ENCODE measurements at places on chromosomes 7 and 10.
A peak's percentile ranks its signal among the peaks of the same experiment; 100 is the strongest.

- no peak for DNase-seq
Observed at GRCh38 chr7:84949501-84949900, 237.4 kb downstream of the SEMA3D start.

DNA sequence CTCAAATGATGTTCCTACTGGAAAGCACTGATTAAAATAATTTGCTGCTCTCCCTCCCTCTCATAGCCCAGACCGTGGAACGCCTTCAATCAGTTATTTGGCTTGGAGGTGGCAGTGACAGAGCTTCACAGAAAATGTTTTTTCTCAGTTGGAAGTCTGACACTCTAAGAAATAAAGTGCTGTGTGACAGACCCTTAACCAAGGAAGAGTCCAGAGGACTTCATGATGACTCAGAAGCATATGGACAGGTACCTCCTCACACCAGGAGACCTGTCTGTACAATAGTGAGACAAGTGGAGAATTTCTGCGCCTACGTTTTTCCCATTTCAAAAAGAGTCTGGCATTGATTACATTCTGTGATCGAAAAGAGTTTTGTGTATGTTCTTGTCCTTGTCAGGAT, 295.5 kb downstream of the DOCK4 start:
- no peak for DNase-seq

- peak; percentile 84 for DNase-seq
Observed at GRCh38 chr10:45420453-45421192, 46.6 kb downstream of the ALOX5 start.

DNA sequence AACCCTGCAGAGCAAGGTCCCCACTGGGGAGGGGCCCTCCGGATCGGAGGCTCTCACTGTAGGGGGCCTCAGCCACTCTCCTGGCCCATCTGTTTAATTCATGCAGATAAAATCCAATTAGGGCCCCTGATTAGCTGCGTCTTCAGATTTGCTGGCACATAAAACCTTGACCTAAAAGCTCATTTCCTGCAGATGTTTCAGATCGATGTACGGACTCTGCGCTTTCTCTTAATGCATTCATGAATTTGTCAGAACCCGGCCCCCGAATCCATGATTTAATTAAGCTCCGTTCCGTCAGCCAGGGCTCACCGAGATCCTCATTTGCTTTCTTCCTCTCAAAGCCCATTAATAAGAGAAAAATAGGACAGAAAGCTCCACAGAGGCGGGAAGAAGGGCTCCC, 40.0 kb upstream of the FOXL3 start:
- DNase-seq: no peak

DNA sequence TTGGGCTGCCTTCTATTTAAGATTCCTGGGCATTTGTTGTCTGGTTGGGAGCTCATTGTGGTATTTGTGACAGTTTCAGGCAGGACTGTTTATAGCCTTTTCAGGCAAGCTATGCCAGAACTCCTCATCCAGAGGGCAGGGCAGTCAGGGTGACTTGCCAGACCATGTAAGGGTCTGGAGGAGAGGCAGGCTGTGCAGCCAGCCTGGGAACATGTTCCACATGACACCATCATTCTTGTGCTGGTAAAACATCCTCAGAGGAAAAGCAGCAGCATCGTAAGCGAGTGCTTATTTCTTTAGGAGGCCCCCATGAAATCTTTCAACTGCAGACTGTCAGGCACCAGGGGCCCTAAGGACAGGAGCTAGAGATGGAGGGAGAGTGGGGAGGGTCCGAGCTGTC, 44.0 kb upstream of the SORBS1 start:
- no peak for DNase-seq

- no peak for DNase-seq
Observed at GRCh38 chr10:79066411-79067240, 2.1 kb upstream of the ZMIZ1 start.

DNA sequence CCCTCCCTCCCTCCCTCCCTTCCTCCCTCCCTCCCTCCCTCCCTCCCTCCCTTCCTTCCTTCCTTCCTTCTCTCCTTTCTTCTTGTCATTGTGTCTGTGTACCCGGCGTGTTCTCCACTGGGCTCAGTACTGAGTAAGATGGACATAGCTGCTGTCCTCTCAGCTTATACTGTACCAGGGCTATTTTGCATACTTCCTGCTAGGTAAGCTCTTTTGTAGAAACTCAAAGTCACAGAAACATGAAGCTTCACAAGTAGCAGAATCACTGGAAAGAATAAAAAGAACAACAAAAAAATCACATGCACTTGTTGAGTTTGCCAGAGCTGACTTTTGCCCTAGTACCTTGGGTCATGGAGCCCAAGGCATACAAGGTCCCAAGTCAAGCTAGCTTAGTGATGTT, 125.7 kb downstream of the PLPP4 start:
- DNase-seq: no peak

DNA sequence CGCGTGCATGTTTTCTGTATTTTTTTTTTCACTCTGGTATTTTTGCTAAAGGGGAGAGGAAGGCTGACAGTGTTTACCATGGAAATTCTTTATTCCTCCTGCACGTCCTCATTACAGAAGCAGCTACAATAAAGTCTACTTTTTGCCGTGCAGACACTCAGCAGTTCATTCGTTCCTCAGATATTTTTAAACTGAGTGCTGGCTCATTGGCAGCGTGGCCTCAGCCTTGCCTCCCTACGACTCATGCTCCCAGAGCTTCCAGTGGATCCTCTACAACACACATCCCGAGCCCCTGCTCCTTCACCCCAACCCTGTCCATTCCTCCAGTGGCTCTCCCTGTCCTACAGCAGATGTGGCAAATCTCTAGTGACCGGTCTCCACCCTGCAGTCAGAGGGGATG, 239.2 kb upstream of the ZMIZ1 start:
- DNase-seq: no peak

DNA sequence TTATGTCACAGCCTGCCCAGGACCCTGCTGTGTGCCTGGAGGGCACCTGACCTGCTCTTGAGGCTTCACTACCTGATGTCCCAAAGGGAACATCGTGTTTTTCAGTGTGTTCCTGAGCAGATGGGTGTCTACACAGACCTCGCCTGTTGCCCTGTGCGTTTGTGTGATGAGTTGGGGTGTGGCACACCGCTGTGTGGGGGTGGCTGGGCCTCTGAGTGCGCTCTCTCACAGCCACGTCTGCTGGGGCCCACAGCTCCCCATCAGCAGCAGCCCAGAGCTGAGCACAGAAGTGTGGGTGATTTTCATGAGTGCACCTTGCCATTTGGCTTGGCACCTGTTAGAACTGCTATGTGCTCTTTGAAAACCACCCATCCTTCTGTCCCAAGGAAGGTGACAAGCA, 121.5 kb downstream of the NKX6-2 start:
- DNase-seq: no peak

- no peak for DNase-seq
Observed at GRCh38 chr10:129331207-129331838, 135.7 kb upstream of the MGMT start.

DNA sequence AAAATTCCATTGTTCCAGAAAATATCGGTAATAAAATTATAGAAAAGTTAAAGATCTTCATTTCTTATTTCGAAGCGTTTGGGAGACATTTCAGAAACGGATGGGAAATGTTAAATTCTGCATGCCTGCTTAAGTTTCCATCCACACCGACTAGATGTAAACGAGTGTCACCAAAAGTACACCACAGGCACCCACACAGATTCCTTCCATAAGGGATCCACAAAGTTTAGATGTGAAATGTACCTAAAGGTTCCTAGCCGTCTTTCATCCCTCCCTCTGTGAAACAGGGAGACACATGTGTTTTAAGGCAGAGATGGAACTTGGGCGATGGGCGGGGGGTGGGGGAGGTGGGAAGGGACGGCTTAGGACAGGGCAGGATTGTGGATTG, 621 bp upstream of the CAV1 start:
- DNase-seq: no peak

- no peak for DNase-seq
Observed at GRCh38 chr10:23413629-23414089, 25.2 kb upstream of the OTUD1 start.

Measured in bone marrow (tissue), 2 donors.